ENCODE measurements at places on chromosomes 7 and 10. TPM values are rescaled to one million over a fixed set of nuclear protein-coding genes. Genes with fewer than 3 reads are reported as not detected.

- no peak overlapping the region for H3K27ac ChIP-seq
- H3K4me1 ChIP-seq, result no peaks in the 10 kb centered on the region
- no peak for DNase-seq
- H3K4me3 ChIP-seq, result no peak overlapping the region
- no peaks in the 10 kb centered on the region for H3K27me3 ChIP-seq
Observed at GRCh38 chr10:109647627-109648026, 275.7 kb downstream of the XPNPEP1 start.

Gene GDF10
- 0.16 TPM for total RNA-seq

DNA sequence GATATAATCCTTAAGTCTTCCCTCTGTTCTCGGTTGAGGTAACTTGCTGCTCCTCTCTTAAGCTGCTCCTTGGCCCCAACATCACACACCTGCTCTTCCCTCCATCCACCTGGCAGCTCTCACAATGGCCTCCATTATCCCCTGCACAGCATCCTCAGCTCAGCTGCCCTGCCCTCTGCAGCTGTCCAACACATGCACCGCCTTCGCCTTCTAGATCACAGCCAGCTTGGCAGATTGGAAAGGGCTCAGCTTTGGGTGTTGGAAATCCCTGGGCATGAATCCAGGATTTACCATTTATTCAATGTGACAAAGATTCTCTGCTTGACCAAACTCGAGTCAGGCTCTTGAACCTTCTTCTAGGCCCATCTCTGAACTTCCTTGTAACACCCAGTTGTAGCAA, 20.6 kb downstream of the RGR start:
- DNase-seq, result no peak
- no peaks in the 10 kb centered on the region for H3K36me3 ChIP-seq
- H3K27ac ChIP-seq, result no peak overlapping the region
- no peak overlapping the region for H3K4me3 ChIP-seq

- no peak overlapping the region for H3K4me3 ChIP-seq
- H3K36me3 ChIP-seq, result no peaks in the 10 kb centered on the region
- H3K27me3 ChIP-seq, result no peaks in the 10 kb centered on the region
- H3K27ac ChIP-seq, result no peak overlapping the region
- DNase-seq, result no peak
Observed at GRCh38 chr10:95312257-95312656, 21.5 kb upstream of the PDLIM1 start.

DNA sequence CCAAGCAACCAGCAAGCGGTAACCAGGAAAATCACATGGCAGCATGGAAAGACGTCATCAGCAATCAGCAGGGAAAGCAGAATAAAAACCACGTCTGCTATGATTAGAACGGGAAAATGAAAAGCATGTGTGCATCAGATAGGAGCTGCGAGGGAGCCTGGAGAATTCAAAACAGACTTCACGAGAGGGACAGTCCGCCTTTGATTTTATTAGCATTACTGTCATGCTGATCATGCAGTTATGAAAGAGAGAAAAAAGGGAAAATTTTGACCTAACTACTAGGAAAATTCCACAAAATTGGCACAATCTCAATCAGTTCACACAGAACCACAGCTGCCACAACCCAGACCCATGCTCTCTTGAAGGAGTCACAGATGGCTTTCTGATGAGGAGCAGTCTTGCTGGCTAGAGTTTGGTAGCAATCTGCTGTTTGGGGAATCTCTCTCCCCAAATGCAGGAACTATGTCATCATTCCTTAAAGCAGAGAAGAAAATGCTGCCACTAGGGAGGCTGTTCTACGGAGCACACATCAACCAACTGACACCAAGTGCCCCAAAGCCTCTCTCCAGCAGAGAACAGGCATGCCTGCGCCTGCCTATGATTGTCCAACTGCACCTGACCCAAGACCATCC, 295.9 kb downstream of the TNS3 start:
- no peaks in the 10 kb centered on the region for H3K36me3 ChIP-seq
- no peak overlapping the region for H3K4me3 ChIP-seq
- no peak for DNase-seq
- H3K27me3 ChIP-seq, result no peaks in the 10 kb centered on the region

- no peak overlapping the region for H3K4me3 ChIP-seq
- no peak for DNase-seq
- no peaks in the 10 kb centered on the region for H3K36me3 ChIP-seq
- H3K27me3 ChIP-seq, result no peaks in the 10 kb centered on the region
Observed at GRCh38 chr10:48957361-48958151, 17.9 kb upstream of the LRRC18 start.

Gene SPDYE9
- not detected for total RNA-seq

DNA sequence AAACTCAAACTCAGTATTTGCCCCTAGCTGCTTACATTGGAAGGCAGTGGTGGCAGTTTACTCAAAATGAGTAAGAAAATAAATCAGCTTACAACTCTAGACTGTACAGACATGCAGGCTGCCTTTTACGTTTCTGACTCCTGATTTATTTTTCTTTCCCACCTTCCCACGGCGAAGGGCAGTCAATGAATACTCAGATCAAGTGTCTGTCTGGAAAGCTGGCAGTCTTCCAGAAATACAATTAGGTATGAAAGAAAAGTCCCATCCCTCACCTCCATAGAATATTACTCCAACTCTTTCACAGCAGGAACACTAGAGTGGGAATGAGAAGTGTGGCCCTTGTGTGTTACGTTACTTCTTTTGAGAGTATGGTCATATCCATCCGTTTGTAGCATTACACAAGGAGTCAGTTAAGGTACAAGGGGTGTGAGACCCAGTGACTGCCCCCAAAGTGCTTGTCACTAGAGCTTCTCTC, 1.3 kb upstream of the PAPSS2 start:
- H3K27me3 ChIP-seq, result peaks cover 3% of the 10 kb centered on the region
- H3K4me1 ChIP-seq, result peaks cover 7% of the 10 kb centered on the region
- H3K4me3 ChIP-seq, result no peak overlapping the region
- no peak overlapping the region for H3K27ac ChIP-seq

Gene OPN4
- not detected for total RNA-seq

Gene UBE2D1
- total RNA-seq, result 12.5 TPM

Gene CCDC172
- total RNA-seq, result not detected

Gene CHST3
- 0.05 TPM for total RNA-seq

DNA sequence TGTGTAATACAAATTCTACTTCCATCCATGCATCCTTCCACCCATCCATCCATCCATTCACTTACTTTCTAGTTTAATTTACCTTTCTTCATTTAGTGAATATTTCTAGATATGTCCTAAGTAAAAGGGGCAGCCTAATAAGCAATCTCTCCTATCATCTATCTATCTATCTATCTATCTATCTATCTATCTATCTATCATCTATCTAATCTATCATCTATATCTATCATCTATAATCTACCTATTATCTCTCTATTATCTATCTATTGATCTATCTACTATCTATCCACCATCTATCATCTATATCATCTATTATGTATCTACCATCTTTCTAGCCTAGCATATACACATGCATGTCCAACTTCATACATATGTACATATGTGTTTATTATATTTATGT, 104.2 kb downstream of the PTPN20 start:
- no peak for DNase-seq
- no peaks in the 10 kb centered on the region for H3K27me3 ChIP-seq
- H3K36me3 ChIP-seq, result no peaks in the 10 kb centered on the region

Gene PALD1
- total RNA-seq, result 0.19 TPM

DNA sequence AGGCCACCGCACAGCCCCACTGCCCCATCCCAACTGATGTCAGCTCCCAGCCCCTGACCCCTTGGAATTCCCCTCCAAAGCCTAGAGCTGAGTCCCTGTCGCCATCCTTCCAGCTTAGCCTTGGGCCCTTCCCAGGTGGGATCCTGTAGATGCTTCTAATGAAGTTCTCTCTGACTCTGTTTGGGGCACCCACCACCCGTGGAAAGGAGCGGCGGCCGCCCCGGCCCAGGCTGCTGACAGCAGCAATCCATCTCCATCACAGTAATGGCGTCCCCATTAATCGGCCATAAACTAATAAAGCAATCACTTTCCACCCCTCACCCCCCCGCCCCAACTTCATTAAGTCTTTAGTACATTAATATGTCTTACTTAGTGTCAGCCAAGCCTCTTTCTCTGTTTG, 25.6 kb downstream of the KAZALD1 start:
- no peak for DNase-seq
- H3K4me3 ChIP-seq, result no peak overlapping the region
- no peaks in the 10 kb centered on the region for H3K36me3 ChIP-seq
- H3K4me1 ChIP-seq, result no peaks in the 10 kb centered on the region
- H3K27ac ChIP-seq, result no peak overlapping the region

DNA sequence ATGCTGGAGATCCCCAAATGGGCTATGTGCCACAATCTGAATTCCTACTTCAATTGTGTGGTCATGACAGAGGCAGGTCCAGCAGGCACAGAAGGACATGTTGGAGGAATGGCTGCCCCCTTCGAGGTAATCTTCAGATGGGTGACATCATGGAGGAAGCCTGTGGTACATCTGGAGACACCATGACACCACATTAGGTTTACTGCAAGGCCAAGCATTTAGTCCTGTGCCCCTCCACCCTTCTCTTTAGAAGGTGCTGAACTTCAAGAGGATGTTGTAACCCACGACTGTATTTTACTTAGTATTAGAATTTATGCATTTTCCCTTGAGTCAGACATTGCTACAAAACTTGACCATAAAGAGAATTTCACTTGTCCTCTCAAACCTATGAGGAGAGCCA, 75.1 kb upstream of the DDC start:
- H3K4me3 ChIP-seq, result no peak overlapping the region
- H3K27me3 ChIP-seq, result no peaks in the 10 kb centered on the region
- H3K27ac ChIP-seq, result no peak overlapping the region
- DNase-seq, result no peak

GRCh38 chr7:121352323-121352722, 23.5 kb downstream of the WNT16 start:
- no peak overlapping the region for H3K27ac ChIP-seq
- H3K4me1 ChIP-seq, result no peaks in the 10 kb centered on the region
- no peak for DNase-seq
- H3K27me3 ChIP-seq, result no peaks in the 10 kb centered on the region
- H3K4me3 ChIP-seq, result no peak overlapping the region

Gene RADIL
- total RNA-seq, result not detected

DNA sequence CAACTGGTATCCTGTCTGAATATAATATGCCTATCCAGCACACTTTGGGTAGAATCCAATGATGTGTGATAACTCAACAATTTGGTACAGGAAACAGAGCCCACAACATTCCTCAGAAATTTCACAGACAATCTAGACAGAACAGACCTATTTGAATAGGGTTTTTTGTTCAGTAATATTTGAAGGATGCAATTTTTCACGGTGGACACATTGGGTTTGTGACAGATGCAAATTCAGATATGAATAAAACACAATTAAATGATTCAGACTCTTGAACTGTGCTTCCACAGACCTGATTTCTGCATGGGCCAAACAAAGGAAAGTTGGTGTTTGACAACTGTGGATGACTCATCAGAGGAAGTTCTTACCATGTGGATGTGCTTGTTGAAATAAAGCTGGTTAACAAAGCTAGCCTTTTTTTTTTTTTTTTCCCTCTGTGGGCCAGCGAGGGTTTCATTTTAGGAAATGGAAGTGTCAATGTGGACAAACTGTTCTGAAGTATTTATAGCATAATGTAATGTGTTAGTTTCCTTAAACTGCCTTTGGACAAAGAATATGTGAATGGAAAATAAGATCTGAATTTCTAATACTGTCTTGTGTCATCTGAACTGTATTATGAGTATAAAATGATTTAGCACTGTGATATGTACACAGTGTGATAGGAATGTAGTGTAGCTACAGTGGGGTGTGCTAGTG, 43.2 kb upstream of the FAM133B start:
- no peak overlapping the region for H3K4me3 ChIP-seq
- H3K27ac ChIP-seq, result no peak overlapping the region
- H3K36me3 ChIP-seq, result no peaks in the 10 kb centered on the region
- DNase-seq, result no peak
- no peaks in the 10 kb centered on the region for H3K27me3 ChIP-seq

Gene ABCB1
- total RNA-seq, result 9.0 TPM

DNA sequence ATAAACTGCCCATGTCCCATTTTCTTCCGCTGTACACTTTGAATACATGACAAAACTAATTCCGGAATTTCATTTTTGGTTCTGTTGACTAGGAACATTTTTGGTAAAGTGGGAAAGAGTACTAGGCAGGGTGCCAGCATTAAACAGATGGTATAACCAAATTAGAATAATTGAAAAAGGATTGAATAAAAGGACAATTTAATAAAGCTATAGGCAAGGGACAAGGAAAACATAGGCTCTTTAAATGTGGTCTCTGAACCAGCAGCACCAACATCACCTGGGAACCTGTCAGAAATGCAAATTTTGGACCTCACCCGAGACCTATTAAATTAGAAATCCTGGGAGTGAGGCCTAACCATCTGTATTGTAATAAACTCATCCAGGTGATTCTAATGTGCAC, 376.9 kb downstream of the LRRTM3 start:
- no peaks in the 10 kb centered on the region for H3K4me1 ChIP-seq
- H3K27me3 ChIP-seq, result no peaks in the 10 kb centered on the region

DNA sequence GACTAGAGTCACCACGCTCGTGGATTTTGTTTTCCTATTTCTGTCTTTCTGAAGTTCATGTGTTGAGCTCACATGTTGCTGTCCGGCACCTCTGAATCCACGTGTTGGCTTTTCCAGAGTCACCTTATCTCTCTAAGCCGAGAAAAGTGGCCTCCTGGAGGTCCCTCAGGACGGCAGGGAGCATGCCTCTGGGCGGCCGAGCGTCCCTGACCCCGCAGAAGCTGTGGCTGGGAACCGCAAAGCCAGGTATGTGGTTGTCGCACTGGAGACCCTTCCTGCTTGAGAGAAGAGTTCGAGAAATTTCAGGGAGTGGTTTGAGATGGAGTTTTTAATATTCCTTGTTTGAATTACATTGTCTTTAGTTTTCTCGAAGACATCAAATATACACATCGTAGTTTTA, 12.6 kb downstream of the IQCE start:
- no peaks in the 10 kb centered on the region for H3K4me1 ChIP-seq
- DNase-seq, result no peak
- H3K36me3 ChIP-seq, result no peaks in the 10 kb centered on the region
- no peaks in the 10 kb centered on the region for H3K27me3 ChIP-seq
- H3K4me3 ChIP-seq, result no peak overlapping the region
- H3K27ac ChIP-seq, result no peak overlapping the region

- H3K36me3 ChIP-seq, result no peaks in the 10 kb centered on the region
- H3K27me3 ChIP-seq, result no peaks in the 10 kb centered on the region
Observed at GRCh38 chr7:11751315-11751714, 80.7 kb downstream of the THSD7A start.

GRCh38 chr7:78684201-78684600, 769.3 kb downstream of the MAGI2 start:
- no peak overlapping the region for H3K27ac ChIP-seq
- H3K36me3 ChIP-seq, result no peaks in the 10 kb centered on the region
- DNase-seq, result no peak
- no peak overlapping the region for H3K4me3 ChIP-seq
- no peaks in the 10 kb centered on the region for H3K27me3 ChIP-seq

Gene ANKRD30A
- not detected for total RNA-seq

Gene MACROH2A2
- 4.0 TPM for total RNA-seq

Gene KIF20B
- total RNA-seq, result 16.6 TPM

Gene CALML5
- not detected for total RNA-seq

All from naive thymus-derived CD4-positive, alpha-beta T cell (primary cell).